AG04449 (cell line): ENCODE measurements at places on chromosomes 7 and 10.
A peak's percentile ranks its signal among the peaks of the same experiment; 100 is the strongest.

DNA sequence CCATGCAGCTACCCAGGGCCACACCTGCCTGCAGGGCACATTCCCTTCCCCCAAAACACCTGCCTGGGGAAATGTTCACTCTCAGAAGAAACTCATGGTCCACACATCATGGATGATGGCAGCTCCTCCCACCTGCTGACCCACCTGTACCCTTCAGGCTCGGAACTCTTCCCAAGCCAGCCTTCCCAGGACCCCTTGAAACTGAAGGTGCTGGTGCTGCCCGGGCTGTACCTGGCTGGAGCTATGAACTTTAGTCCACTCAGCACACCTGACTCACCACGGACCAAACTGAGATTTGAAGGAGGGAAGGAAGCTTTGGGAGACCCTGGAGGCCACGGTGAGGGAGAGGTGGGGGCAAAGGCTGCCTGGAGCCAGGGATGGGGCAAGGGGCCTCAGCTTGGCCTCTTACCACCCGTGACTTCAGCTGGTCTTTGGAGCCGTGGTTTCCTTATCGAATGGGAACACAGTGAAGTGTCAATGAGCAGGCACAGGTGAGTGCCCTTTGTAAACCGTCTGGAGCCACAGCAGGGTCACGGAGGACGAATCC is 30.1 kb upstream of the INPP5A start:
- DNase-seq: no peak

DNA sequence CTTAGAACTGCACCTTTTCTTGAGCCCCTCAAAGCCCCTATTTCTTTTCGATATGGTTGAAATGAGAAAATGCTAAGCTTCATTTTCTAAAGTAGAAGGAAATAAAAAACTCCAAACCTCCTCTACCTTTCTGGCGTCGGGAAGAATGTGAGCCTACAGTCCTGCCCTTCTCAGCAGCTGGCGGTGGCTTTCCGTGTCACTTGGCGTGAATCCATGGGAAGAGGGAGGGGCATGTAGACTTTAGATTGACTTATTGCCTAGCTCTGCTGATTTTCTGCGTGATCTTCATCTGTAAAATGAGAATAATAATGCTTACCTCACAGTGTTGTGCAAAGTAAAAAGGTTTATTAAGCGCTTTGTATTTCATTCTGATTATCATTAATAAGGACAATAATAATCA is 35.0 kb downstream of the PRR15 start:
- no peak for DNase-seq

DNA sequence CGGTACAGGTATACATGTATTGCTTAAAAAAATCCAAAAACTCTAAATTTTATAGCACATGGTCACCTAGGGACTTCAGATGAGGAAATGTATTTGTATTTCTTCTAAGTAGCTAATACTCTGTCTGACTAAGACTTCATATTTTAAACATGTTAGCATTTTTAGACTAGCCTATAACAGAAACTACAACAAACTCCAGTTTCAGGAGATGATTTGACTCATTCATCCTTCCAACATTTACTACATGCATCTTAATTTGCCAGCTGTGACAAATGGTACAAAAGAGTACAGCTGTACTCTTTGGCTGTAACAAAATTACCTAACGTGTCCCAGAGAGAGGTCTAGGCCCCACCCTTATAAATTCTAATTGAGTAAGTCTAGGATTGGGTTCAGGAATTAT is 22.2 kb downstream of the TMEM209 start:
- DNase-seq: no peak

- DNase-seq: no peak
Measured at GRCh38 chr10:1320739-1321320, 264.6 kb downstream of the WDR37 start.

- no peak for DNase-seq
Measured at GRCh38 chr10:62637249-62638061, 167.1 kb upstream of the ADO start.

- DNase-seq: no peak
Measured at GRCh38 chr10:115141254-115141653, 48.1 kb downstream of the ATRNL1 start.

GRCh38 chr7:22287412-22287811 is 69.5 kb downstream of the RAPGEF5 start:
- no peak for DNase-seq

GRCh38 chr7:2821161-2821841 is 22.8 kb downstream of the GNA12 start:
- no peak for DNase-seq

- peak; percentile 44 for DNase-seq
Measured at GRCh38 chr7:55140221-55140940, 121.6 kb downstream of the EGFR start.

DNA sequence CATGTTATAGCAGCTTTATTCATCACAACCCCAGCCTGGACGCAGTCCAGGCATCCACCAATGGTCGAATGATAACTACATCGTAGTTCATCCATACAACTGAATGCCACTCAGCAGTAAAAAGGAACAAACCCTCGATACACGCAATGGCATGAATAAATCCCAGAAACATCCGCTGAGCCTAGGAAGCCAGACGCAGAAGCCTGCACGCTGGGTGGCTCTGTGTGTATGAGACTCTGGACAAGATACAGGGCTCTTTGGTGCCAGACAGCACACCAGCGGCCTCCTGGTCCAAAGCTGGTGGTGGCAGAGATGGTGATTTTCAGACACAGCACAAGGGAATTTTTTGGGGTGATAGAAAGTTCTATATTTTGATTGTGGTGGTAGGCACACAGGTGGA is 10.0 kb upstream of the CRYGN start:
- no peak for DNase-seq

GRCh38 chr10:132374176-132374575 is 22.8 kb upstream of the PWWP2B start:
- DNase-seq: no peak

- no peak for DNase-seq
Measured at GRCh38 chr10:63664341-63664885, 143.2 kb downstream of the REEP3 start.

DNA sequence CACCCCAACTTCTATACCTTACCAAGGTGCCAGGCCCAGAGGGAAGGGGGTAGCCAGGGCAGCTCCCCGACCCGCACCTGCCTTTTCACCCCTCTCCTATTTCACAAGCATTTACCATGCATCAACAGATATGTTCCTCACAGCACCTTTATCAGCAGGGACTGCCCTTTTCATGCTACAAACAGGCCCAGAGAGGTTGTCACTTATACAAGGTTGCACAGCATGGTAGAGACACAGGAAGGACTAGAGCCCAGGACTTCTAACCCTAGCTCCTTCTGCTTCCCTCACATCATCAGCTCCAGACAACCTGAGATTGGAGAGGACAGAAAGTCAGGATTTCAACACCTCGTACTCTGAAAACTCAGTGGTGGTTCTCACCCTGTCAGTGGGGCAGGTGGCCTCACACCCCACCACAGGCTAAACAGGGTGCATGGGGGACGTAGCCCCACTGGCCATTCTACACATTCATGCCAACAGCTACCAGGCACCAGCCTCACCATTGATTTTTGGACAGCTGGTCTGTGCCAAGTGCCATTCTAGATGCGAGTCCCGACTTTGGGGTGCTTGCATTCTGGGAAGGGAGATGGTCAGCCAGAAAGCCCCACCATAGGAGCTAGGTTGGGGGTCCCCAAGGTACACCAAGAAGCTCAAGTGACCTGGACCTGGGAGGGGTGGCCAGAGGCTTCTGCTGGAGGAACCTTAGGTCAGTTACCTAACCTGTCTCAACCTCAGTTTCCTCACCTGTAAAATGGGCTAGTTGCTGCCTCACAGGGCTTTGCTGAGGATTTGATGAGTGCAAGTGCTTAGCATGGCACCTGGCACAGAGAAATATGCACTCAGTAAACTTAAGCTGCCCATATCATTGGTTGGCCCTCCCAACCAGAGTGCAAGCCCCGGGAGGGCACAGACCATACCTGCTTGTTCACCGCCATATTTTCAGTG is 38.4 kb downstream of the CHST3 start:
- no peak for DNase-seq

DNA sequence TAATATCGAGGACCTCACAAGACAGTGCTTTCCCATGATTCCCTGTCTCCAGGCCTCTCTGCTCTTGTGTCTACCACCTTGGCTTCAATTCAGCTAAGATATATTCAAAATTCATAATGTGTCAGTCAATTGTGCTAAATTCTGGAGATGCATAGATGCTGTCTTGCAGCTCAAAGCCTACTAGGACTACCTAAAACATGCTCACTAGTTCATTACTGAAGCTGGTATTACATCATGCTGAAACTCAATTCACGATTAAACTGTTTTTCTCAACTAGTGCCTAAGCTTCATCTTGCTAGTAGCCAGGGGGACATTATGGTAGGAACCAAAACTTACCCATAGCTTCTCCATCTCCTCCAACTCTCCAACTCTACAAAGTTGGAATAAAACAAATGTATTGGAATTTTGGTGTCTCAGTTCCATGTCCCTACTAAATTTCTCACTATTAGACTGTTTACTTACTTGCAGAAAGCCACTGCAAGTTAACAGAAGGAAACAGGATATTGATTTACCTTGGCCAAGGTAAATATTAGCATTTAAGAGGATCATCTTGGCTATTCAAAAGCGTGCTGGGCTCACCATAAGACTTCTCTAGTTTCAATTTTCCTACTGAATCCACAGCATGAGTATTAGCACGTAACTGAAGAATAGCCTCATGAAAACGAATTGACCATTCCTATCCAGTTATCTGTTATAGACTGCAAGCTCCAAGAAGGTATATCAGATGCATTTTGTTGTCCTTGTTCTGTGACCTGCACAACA is 53.6 kb downstream of the CREB3L2 start:
- DNase-seq: no peak

DNA sequence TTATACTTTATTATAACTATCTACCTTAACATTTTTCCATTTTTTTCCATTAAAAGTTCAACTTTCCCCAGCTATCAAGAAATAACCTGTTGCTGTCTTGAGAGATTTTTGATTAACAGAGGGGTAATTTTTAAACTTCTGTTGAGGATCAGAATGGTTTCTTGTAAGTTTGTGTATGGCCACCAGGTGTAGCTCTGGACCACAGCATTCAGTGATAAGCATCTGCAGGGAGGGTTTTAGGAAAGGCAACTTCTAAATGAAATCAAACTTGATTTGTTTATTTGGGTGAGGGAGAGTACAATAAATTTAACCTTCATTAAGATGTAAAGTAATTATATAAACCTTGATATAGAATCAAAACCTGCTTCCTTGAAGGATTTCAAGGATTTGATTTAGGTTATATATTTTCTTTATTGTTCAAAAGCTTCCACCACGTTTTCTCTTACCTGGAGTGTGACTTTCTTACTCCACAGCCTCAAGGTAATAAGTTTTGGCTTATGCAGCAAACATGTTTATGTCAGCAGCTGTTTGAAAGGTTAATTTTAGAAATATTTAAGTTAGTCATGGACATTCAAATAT is 153.3 kb downstream of the STK31 start:
- no peak for DNase-seq

DNA sequence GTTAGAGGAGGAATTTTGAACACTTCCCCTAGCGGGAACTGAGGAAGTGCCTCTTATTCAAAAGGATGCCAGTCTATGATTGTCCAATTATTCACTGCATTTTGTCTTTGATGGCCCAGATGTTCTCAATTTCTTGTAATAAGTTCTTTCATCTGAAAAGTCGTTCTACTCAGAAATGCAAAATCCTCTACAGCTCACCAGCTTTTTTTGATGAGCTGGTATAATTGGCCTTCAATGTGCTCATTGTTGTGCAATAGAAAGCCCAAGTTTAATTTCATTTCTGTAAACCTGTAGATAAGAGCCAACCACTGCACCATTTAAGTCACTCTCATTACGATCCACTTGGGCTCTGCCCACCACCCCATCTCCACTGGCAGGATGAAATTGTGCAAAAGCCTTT is 978.7 kb upstream of the AUTS2 start:
- no peak for DNase-seq

- DNase-seq: no peak
Measured at GRCh38 chr10:7407368-7408290, 3.2 kb downstream of the SFMBT2 start.

- no peak for DNase-seq
Measured at GRCh38 chr7:74143383-74143782, 30.8 kb upstream of the EIF4H start.

GRCh38 chr10:24814568-24815313 is 91.1 kb upstream of the ARHGAP21 start:
- DNase-seq: no peak
